ENCODE measurements at places on chromosomes 11 and 22.

DNA sequence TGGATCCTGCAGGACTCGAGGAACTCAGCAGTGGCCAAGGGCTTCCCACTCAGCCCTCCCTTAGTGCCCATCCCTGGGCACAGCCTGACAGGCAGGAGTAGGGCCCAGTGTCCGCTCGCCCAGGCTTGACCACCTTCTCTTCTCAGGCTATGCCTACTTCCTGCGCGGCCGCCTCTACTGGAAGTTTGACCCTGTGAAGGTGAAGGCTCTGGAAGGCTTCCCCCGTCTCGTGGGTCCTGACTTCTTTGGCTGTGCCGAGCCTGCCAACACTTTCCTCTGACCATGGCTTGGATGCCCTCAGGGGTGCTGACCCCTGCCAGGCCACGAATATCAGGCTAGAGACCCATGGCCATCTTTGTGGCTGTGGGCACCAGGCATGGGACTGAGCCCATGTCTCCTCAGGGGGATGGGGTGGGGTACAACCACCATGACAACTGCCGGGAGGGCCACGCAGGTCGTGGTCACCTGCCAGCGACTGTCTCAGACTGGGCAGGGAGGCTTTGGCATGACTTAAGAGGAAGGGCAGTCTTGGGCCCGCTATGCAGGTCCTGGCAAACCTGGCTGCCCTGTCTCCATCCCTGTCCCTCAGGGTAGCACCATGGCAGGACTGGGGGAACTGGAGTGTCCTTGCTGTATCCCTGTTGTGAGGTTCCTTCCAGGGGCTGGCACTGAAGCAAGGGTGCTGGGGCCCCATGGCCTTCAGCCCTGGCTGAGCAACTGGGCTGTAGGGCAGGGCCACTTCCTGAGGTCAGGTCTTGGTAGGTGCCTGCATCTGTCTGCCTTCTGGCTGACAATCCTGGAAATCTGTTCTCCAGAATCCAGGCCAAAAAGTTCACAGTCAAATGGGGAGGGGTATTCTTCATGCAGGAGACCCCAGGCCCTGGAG, 3.3 kb upstream of the SMARCB1 start:
- no peak for DNase-seq

DNA sequence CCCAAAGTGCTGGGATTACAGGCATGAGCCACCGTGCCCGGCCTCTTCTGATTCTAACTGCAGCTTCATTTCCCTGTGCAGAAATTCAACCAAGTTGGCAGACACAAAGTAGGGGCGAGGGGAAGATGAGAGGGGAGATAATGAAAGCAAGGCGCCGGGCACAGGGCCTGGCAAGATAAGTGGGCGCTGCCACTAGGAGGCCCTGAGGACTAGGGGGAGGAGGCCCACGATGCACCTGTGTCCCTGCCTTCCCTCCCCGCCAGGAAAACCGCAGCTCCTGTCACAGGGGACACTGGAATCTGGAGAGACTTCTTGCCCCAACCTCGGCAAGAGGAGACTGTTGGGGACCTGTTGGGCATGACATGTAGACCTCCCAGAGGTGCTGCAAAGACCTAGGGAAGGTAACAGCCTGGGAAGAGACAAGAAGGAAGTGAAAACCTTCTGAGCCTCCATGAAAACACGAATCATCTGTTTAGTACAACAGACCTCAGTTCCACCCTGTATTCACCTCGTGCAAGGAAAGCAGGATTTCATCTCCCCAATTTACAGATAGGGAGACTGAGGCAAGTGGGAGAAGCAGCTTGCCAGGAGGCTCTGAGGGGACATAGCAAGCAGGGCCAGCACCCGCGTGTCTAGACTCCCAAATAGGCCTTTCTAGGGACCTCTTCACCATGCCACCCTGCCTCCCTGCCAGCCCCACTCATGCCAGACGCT, 3.1 kb upstream of the LGALS1 start:
- no peak for DNase-seq

GRCh38 chr22:36252754-36253522, at the start of gene APOL1:
Gene APOL1 (plus strand): TSS chr22:36253133. CDS start chr22:36254956, 1,823 bp downstream.
- DNase-seq, result peak; percentile 93

- DNase-seq, result peak; percentile 45
These were observed 21.0 kb upstream of the HTATIP2 start for GRCh38 chr11:20342347-20343141.

- DNase-seq, result no peak
These were observed 115.0 kb downstream of the SLC1A2 start for GRCh38 chr11:35304386-35304775.

DNA sequence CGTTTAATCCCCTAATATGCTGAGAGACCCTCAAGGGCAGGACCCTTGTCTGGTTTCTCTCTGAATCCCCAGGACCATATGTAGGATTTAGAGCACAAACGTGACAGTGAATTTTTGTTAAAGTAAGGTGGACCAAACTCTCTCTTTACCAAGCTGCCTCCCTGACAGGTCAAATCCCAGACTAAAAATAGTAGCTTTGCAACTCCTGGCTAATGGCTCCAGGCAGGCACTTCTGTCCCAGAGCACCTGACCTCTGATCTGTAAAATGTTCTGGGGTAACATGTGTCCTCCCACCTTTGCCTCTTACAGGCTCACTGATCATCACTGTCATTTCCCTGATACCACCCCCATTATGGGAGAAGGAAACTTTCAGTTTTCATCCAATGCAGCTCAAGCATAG, 152.3 kb downstream of the SPON1 start:
- no peak for DNase-seq
